ENCODE measurements at places on chromosomes 5 and 9. TPM values are rescaled to one million over a fixed set of nuclear protein-coding genes. Genes with fewer than 3 reads are reported as not detected.

CYLC2 gene
- not detected for total RNA-seq

FSTL4 gene
- not detected for total RNA-seq

NEUROG1 gene
- not detected for total RNA-seq

PHF24 gene
- 0.07 TPM for total RNA-seq

CAMLG gene
- 19.8 TPM for total RNA-seq

THBS4 gene
- 0.87 TPM for total RNA-seq

LYRM7 gene
- 0.98 TPM for total RNA-seq

SLC45A2 gene
- not detected for total RNA-seq

SLC4A9 gene
- not detected for total RNA-seq

OR13C4 gene
- total RNA-seq, result not detected

FAXDC2 gene
- total RNA-seq, result 0.26 TPM

JAKMIP2 gene
- not detected for total RNA-seq

PDZD2 gene
- 0.17 TPM for total RNA-seq

RLN2 gene
- not detected for total RNA-seq

GLDC gene
- total RNA-seq, result 14.3 TPM

ARAP3 gene
- total RNA-seq, result 11.8 TPM

FABP6 gene
- total RNA-seq, result 22.4 TPM

ZNF366 gene
- not detected for total RNA-seq

STOML2 gene
- 211 TPM for total RNA-seq

OBP2B gene
- total RNA-seq, result not detected

FAM81B gene
- not detected for total RNA-seq

ZNF484 gene
- 5.2 TPM for total RNA-seq

GARIN3 gene
- total RNA-seq, result not detected

RALGPS1 gene
- total RNA-seq, result 3.0 TPM

PLEKHG4B gene
- not detected for total RNA-seq

Data from Caki2 (cell line).